ENCODE measurements at places on chromosomes 7 and 10.

DNA sequence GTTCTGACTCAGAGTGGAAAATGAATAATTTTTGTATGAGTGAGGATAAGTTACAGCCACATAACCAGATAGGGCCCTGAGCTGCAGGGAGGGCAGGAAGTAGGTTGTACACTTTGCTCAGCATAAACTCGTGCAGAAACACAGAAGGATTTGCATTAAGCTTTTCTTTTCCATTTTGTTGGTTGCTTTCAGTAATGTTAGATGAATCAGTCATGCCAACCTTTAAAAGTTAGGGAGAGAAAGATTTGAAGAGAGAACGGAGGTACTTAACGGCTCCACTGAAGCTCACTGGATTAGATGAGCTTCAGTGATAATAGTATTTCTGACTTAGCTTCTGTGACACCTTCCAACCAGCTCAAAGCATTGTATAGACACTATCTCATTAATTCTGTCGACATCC lies 348.1 kb downstream of the GATA3 start:
- no peak for DNase-seq

- DNase-seq = no peak
Measured at GRCh38 chr7:36651404-36651803, 72.9 kb downstream of the AOAH start.

DNA sequence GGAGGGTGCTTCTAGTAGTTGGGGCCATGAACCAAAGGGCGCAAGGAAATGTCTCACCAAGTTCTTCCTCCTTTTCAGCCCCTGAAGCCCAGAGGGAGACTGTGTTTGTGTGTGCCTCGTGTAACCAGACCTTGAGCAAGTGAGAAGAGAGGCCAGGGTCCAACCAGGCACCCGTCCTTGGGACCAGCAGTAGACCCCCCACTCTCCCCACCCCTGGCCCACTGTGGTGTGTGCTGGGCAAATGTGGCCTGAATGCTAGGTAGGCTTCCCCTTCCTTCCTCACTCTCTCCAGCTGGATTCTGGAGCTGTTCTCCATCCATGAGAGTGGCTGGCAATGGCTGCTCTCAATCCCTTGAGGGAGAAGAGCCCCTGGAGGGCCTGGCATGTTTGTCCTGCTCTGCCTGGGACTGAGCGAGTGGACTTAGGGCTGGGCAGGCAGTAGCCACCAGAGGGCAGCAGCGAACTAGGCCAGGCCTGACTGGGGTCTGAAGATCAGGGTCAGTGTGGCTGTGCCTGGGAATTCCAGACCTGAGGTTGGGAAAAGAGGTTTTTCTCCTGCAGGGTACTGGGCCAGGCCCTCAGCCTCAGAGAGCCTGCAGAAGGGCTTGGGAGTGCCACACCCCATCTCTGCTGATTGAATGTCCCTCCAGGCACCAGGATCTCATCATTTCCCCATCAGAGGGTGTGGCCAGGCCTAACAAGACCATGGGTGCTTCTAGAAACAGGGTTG lies 12.5 kb downstream of the SFRP5 start:
- peak; percentile 6 for DNase-seq

DNA sequence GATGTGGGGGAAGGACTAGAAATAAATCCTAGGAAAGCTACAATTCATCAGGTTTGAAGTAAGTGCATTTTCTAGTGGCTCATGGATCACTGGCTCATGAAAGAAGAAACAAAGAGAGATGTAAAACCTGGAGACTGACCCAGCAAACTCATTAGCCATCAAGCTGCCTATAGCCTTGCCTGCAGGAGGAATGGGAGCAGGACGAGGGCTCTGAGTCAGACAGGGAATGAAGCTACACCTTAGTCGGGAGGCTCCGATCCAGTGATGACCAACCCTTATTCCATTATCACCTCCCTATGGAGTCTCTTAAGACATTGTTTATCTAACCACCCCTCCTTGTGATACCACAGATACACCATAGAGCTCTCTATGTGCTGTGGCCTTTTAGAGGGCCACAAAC lies 112.5 kb upstream of the WDR11 start:
- no peak for DNase-seq

DNA sequence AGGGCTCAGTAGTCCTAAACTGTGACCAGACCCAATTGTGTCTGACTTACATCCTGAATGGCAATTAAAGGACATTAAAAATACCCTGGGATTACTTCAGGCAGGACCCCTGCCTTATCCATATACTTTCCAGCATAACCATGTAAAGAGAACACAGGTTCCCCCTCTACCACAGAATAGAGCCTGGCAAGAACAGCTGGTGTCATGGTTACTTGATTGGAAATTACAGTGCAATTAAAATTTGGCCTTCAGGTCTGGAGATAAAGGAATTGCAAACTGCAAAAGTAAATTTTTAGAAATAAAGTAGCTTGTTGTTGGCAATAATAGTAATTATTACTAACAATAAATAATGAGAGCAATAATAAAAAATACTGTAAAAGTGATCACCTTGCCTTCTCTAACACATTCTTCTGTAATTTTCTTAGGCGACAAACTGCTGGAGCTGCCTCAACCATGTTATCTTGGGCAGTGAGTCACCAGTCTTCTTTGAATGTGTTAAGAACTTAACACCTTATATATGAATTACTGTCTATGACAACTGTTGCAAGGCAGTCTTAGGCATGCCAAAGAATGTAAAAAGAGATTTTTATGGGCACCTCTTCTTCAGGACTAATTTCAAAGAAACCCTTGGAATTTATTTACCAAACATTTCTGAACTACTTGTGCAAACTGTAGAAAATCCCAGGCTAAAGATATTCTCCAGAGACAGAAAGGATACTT lies 53.7 kb downstream of the HIBADH start:
- DNase-seq = no peak

GRCh38 chr7:133255486-133255885 lies 2.6 kb downstream of the EXOC4 start:
- DNase-seq = no peak

Measured in stimulated activated CD8-positive, alpha-beta memory T cell treated with anti-CD3 and anti-CD28 coated beads, Interleukin-4, amount 100 ng/mL, for 4 hours (primary cell).